GM23338 (cell line): ENCODE measurements at places on chromosomes 5 and 9.

DNA sequence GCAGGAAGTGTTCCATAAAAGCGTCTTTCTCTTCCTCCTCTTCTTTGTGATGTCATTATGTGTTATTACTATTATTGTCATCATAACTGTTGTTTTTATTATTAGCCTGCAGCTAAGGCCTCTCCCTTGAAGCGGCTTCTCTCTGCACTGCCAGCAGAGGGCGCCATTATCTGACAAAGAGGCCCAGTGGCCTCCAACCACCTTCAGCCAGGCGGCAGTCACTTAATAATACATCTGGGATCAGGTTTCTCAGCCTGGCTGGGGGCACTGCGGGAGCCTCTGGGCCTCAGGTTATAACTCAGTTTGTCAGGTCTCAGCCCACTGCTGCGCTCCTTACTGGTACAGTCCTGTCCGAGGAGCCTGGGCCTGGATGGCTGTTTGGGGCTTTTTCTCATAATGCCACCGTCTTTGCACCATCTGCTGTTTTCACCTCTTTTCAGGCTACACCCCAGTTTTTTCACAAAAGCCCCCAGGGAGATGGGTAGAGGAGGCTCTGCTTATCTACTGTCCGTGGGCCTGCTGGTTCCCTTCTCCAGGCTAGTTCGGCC is 281.9 kb downstream of the NSG2 start:
- peak; percentile 96 for DNase-seq

- DNase-seq: no peak
Observed at GRCh38 chr5:32020271-32020670, 153.8 kb downstream of the GOLPH3 start.

- DNase-seq: no peak
Observed at GRCh38 chr9:108612513-108612912, 243.3 kb downstream of the ACTL7B start.

DNA sequence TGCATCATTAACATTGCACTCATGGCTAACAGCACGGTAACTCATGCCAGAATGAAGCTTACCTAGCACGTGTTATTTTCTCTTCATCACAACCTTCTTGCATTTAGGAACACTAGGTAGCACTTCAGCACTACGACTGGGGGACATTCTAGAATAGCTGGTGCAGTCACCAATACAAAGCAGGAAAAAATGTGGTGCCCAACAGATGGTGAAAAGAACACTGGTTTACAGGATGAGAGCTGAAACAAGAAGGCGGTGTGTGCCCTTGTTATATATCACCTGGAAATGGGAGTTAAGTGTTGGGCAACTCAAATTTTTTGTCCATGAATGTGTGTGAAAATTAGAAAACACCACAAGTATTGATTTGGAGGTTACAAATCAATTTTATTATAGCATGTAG is 30.0 kb downstream of the GALNT12 start:
- no peak for DNase-seq
